Fibroblast of the aortic adventitia (primary cell): ENCODE measurements at places on chromosomes 16 and 17.
A peak's percentile ranks its signal among the peaks of the same experiment; 100 is the strongest.

DNA sequence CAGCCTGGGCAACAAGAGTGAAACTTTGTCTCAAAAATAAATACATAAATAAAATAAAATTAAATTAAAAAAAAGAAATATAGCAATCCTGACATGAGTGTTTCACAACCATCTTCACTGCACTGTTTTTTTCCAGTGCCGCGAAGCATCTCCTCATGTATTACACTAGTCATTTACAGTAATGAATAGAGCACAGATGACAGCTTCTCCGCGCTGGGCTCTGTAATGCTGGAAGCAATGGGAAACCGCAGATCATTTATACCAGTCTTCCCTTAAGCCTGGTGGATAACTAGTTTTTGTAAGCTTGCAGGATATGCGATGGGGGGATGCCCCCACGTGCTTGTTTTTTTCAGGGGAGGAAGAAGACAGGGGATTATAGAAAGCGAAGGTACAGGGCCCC is 86.9 kb downstream of the MYH13 start:
- no peak for DNase-seq

- DNase-seq, result no peak
These were observed 374.8 kb downstream of the SLC39A11 start for GRCh38 chr17:72717676-72718075.

DNA sequence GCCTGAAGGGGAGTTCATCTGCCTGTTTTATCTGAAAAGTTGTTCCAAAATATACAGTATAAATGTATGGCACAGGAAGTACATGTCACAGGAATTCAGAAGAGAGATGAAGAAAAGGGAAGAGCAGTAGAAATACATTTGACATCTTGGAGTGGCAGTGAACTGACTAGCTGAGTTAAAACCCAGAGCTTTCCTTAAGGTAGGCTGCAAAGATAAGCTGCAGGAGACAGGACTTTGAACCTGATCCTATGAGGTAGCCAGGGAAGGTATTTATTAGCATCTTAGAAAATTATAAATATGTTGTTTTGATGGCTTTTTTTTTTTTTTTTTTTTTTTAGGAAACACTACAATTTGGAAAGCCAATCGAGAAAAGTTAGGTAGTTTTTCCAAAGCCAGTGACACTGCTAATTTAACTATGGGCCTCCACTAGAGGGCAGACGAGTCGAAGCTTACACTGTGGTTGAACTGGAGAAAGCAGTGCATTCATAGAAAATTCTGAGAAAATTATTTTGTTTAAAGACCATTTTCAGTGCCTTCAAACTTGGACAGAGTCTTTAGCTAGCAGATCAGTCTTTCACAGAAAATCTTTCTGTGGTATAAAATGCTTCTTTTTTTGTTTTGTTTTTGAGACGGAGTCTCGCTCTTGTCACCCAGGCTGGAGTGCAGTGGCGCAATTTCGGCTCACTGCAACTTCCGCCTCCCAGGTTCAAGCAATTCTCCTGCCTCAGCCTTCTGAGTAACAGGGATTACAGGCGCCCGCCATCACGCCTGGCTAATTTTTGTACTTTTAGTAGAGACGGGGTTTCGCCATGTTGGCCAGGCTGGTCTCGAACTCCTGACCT is 122.3 kb downstream of the SSH2 start:
- peak; percentile 81 for DNase-seq

DNA sequence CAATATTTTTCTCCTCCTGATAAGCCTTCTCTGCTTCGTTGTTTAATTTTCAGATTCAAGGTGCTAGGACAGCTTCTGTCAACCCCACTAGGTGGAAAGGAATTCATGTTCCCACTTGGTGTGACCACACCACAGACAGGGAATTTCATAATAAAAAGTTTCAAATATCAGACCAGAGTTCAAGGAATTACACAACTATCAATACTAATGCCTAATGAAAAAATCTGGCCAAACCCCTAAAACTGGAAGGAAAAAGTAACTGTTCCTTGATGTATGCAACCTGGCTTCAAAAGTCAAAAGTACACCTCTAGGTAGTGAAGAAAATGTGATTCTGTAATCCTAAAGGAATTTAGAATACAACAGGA is 87.8 kb upstream of the CORO6 start:
- DNase-seq, result no peak

DNA sequence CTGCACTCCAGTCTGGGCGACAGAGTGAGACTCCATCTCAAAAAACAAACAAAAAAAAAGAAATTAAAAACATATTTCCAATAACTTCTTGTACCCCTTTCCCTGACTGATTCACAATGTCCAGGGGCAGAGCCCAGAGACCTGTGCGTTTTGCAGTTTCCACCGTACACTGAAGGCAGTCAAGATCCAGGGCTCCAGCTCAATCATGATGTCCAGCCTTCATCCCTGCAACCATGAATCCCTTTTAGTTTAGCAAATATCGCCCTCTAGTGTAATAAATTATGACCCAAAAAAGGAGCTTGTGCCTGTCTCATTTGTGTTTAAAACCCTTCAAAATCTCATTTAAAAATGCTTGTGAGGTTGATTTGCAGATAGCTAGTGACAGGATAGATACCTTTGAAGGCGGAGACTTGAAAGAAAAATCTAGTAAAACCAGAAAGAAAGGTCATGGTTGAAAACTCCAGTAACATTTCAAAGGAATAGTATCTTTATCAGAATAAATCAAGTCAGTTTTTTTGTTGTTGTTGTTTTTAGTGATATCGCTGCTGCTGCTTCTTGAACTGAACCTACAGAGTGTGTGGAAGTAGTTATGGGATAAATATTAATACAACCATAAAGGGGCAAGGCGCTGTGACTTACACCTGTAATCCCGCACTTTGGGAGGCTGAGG is 3.7 kb upstream of the ERN1 start:
- DNase-seq, result peak; percentile 81
